SK-N-SH (cell line): ENCODE measurements at places on chromosomes 4 and X. TPM values are rescaled to one million over a fixed set of nuclear protein-coding genes. Genes with fewer than 3 reads are reported as not detected.

FRMPD4 gene
- polyA plus RNA-seq, result 0.02 TPM in 1 of 2 replicates, not detected in the other

P2RY8 gene
- polyA plus RNA-seq, result 0.03 and 0.08 TPM in 2 replicates

TCP11X2 gene
- polyA plus RNA-seq, result not detected in 2 replicates

PGM2 gene
- polyA plus RNA-seq, result 12.7 and 15.8 TPM in 2 replicates

KLKB1 gene
- 0.03 and 0.12 TPM in 2 replicates for polyA plus RNA-seq

BGN gene
- polyA plus RNA-seq, result 15.2 and 28.9 TPM in 2 replicates

TRIML2 gene
- polyA plus RNA-seq, result not detected in 2 replicates

ADGRG2 gene
- 0.08 and 0.23 TPM in 2 replicates for polyA plus RNA-seq

MAP3K15 gene
- 0.05 and 0.07 TPM in 2 replicates for polyA plus RNA-seq

FHL1 gene
- polyA plus RNA-seq, result 57.8 and 71.6 TPM in 2 replicates

SMARCA5 gene
- 7.5 and 8.4 TPM in 2 replicates for polyA plus RNA-seq

RAB40AL gene
- 0.41 and 0.67 TPM in 2 replicates for polyA plus RNA-seq

MTNR1A gene
- polyA plus RNA-seq, result not detected in 2 replicates

SPANXN3 gene
- not detected in 2 replicates for polyA plus RNA-seq

SNCA gene
- polyA plus RNA-seq, result 12.0 and 12.9 TPM in 2 replicates

SYTL5 gene
- 0.74 and 0.84 TPM in 2 replicates for polyA plus RNA-seq

TKTL2 gene
- not detected in 2 replicates for polyA plus RNA-seq

DNA sequence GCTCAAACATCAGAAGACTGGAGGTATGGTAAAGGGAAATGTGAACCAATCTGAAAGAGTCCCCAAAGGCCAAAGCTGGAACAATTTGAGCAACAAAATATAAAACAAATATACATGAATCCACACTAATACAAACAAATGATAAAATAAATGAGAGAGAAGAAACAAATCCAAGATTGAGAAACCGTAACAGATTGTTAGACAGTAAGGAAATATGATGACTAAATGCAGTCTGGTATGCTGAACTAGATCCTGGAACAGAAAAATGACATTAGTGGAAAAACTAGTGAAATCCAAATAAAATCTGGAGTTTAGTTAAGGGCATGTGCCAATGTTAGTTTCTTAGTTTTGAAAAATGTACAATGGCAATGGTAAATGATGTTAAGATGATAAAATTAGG lies 15.9 kb downstream of the PPA2 start:
- DNase-seq, result no peak

GRCh38 chr4:2902126-2902525 lies 58.5 kb downstream of the ADD1 start:
- DNase-seq, result no peak

GRCh38 chrX:24899391-24899790 lies 116.4 kb downstream of the ARX start:
- DNase-seq, result no peak

GRCh38 chr4:15147714-15148113 lies 145.4 kb downstream of the CPEB2 start:
- DNase-seq, result no peak

GRCh38 chrX:112759512-112759911 lies 79.8 kb upstream of the LHFPL1 start:
- no peak for DNase-seq

DNA sequence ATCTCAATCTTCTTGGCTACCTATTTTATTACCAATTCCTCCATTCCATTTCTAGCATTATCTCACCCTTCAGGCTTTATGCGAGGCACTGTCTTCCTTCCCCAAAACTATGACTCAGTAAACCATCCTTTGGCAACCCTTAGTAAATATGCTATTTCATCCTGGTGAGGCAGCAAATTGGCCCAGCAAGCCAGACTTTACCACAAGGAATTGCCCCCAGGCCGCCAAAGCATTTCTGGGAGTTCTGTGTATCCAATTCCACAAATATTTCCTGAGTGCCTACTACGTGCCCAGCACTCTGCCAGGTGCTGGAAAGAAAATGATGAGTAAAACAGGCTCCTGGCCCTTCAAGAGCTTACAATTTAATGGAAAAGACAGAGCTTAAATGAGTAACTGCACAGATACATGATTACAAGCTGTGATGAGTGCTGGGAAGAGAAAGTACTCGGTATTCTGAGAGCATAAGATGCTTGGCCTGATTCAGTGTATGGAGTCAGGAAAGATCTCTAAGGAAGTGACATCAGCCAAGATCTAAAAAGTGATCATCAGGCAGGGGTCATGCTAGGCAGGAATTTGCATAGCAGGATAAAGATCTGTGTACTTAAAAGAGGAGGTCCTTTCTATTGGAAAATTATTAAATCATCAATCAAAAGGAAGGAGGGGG lies 193.8 kb downstream of the ADAMTS3 start:
- no peak for DNase-seq

GRCh38 chr4:152339576-152339975 lies 196.3 kb downstream of the FBXW7 start:
- DNase-seq, result no peak

- DNase-seq, result no peak
Measured at GRCh38 chrX:19772822-19773628, 114.4 kb downstream of the SH3KBP1 start.

- DNase-seq, result no peak
Measured at GRCh38 chr4:22417408-22417807, 98.5 kb downstream of the ADGRA3 start.

DNA sequence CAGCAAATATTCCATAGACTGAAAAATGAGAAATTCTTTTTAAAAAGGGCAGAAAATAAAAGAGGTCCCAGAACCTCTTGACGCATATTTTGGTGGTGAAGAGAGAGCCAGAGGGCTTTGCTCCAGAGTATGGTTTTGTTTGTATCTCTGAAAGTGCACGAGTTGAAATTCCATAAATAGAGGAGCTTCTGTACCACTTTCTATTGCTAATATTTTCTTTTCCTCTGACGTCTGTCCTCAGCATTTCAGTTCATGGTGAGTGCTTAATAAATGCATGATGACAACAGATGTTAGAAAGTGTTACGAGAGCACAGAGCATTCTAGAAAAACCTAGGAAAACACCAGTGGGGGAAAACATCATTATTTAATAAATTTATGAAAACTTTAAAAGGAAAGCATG lies 145.6 kb downstream of the AMELX start:
- DNase-seq, result no peak

DNA sequence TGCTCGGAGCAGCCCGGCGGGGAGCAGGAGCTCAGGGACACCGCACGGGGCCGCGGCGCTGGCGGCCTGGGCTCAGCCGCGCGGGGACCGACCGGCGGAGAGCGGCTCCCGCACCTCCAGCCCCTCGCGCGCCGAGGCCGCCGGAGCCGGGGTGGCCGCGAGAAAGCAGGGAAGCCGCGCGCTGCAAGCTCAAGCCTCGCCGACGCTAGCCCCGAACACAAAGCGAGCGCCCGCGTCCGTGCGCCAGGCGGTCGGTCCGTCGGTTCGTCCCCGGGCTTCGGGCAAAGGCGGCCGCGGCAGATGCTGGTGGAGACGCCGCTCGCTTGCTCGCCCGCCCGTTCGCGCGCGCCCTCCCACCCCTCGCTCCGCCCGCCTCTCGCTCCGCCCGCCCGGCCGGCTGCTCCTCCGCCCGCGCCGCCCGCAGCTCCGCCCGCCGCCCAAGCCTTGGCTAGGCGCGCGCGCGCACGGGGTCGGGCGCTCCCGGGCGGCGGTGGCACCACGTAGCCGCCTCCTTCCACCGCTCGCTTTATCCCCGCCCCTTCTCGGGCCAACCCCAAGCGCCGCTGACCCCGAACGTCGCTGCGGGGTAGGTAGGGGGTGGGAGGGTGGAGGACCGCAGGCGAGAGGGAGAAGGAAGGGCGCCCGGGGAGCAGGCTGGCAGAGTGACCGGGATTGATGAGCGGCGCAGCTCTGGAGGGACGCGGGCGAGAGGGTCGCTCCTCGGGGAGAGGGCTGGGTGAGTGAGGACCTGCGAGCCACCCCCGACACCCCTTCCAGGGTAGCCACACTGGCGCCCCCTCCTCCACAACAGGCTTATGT lies at the start of gene TSPAN5:
Gene TSPAN5, minus strand, starts transcription at position 325 of the 819 bp plus-strand sequence.
- peak; percentile 95 for DNase-seq

DNA sequence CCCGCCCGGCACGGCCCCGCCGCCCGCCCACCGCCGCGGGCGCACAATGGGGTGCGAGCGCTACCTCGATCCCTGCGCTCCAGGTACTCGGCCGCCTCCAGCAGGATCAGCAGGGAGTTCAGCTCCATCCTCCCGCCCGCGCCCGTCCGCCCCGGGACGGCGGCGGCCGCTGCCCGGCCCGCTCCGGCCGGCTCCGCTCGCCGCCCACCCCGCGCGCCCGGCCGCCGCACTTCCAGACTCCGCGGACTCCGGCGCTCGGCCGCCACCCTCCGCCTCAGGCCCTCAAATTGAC lies at the start of gene MXD4:
Gene MXD4, minus strand, starts transcription at position 257 of the 292 bp plus-strand sequence. Its CDS starts 129 bp downstream, at position 128.
- no peak for DNase-seq

DNA sequence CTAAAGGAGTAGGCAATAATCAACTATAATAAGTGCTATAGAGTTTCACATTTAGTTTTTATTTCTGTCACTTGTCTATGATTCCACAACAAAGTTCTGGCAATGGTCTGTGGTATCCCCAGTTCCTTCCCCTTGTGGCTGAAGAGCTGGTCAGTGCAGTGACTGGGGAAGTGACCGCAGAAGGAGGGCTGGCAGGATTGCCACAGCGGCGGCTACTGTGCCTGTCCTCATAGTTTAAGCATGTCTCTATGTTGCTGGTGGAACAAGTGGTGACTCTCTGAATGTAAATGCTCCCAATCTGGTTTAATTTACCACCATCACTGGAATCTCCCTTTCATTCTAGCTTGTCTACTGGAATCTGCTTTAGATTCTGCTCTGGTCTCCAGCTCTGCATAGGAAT lies 170.6 kb upstream of the GK2 start:
- no peak for DNase-seq

DNA sequence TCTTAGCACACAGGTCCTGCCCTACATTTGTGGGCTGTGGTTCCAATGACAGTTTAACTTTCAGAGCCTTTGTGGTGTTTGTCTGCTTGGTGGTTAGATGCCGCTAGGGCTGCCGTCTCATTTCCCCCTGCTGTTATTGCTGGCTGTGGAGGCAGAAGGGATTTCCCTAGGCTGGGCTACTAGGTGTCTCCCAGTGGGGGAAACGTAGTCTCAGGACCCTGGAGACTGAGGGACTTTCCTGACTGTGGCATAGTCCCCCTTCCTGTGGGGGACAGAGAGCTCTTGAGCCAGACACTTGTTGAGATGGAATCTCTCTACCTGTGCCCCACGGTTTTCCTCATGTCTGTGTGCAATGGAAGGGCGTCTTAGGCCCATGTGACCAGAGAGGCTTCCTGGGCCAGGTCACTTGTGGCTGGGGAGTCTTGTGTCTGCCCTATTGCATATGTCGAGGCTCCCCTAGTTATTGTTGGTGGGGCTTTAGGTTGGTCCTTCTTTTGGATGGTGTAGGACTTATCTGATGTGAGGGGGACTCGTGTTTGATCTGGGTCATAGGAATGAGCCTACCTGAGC lies 68.2 kb downstream of the ARHGAP10 start:
- no peak for DNase-seq

GRCh38 chrX:1416965-1417760 lies 25.2 kb upstream of the SLC25A6 start:
- no peak for DNase-seq

GRCh38 chr4:78483811-78484210 lies 67.8 kb upstream of the ANXA3 start:
- DNase-seq, result no peak

- no peak for DNase-seq
Measured at GRCh38 chrX:124555036-124555595, 208.8 kb downstream of the SH2D1A start.

- DNase-seq, result no peak
Measured at GRCh38 chr4:2943364-2944090, 19.7 kb downstream of the NOP14 start.

DNA sequence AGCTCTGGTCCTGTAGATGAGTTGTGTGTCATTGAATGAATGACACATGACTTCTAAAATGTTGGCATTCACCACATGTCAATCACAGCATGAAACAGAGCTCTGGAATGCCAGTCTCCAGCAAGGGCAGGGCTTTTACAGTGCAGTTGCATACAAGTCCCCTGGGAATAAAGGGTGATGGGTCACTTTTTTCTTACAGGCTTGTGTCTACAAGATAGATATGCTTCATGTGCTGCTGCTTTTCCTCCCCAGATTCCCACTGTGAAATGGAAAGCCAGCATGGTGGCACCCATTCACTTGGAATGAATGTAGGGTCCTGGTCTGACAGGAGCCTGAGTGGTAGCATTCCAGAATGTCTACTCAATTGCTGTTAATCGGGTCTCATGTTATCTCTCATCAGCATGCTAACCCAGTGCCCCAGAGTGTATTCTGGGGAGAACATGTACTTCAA lies 159.1 kb upstream of the KIT start:
- no peak for DNase-seq

GRCh38 chr4:133148690-133149363 lies at the start of gene PCDH10:
TSS of gene PCDH10 (plus strand) at chr4:133149294. CDS start at chr4:133150141, 847 bp downstream.
- peak; percentile 95 for DNase-seq

DNA sequence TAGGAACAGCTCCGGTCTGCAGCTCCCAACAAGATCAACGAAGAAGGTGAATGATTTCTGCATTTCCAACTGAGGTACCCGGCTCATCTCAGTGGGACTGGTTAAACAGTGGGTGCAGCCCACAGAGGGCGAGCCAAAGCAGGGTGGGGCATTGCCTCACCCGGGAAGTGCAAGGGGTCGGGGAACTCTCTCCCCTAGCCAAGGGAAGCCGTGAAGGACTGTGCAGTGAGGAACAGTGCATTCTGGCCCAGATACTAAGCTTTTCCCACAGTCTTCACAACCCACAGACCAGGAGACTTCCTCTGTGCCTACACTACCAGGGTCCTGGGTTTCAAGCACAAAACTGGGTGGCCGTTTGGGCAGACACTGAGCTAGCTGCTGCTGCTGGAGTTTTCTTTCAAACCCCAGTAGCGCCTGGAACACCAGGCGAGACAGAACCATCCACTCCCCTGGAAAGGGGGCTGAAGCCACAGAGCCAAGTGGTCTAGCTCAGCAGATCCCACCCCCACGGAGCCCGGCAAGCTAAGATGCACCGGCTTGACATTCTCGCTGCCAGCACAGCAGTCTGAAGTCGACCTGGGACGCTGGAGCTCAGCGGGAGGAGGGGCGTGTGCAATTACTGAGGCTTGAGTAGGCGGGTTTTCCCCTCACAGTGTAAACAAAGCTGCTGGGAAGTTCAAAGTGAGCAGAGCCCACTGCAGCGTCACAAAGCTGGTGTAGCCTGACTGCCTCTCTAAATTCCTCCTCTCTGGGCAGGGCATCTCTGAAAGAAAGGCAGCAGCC lies 84.6 kb downstream of the THOC2 start:
- no peak for DNase-seq

GRCh38 chrX:49988143-49988542 lies 65.7 kb downstream of the CLCN5 start:
- DNase-seq, result no peak

GRCh38 chr4:30837131-30837539 lies 117.0 kb downstream of the PCDH7 start:
- DNase-seq, result no peak

GRCh38 chr4:90584051-90584450 lies 456.9 kb downstream of the CCSER1 start:
- DNase-seq, result no peak

DNA sequence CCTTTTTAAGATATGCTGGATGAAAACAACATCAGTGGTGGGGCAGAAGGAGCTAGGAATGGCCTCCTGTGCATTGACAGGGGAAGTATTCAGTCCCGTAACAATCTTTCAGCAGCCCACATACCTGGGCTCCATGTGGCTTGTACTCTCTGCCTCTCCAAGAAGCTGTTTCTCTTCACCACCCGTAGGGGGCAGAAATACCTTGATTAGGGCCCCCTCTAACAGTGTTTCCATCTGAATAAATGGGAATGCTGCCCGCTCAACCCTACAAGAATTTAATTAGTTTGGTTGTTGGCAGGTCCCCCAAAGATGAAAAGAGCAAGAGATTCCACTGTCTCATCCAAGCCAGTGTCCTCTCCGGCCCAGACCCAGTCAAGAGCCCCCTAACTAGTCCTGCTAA lies 155.2 kb downstream of the SMIM20 start:
- DNase-seq, result peak; percentile 62
